ENCODE measurements at places on chromosomes 16 and 17.
A peak's percentile ranks its signal among the peaks of the same experiment; 100 is the strongest.

- DNase-seq = peak; percentile 34
Observed at GRCh38 chr16:67967958-67968399, 458 bp downstream of the SLC12A4 start.

DNA sequence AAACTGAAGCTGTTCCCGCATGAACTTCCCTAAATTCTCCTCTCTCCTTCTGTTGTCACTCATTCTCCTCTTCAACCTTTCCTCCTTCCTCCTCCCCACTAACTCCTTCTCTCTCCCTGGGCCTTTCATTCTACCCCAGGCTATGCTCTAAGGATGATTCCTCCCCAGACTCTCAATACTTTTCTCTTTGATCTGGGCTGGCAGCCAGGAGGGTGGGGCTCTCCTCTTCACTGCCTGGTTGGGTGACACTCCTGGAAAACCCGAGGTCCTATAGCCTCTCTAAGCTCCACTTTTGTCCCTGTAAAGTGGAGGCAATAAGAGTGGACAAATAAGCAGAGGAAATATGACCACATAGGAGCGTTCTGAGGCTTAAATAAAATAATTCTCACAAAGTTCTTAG is 46.2 kb downstream of the HSD17B2 start:
- DNase-seq = no peak

DNA sequence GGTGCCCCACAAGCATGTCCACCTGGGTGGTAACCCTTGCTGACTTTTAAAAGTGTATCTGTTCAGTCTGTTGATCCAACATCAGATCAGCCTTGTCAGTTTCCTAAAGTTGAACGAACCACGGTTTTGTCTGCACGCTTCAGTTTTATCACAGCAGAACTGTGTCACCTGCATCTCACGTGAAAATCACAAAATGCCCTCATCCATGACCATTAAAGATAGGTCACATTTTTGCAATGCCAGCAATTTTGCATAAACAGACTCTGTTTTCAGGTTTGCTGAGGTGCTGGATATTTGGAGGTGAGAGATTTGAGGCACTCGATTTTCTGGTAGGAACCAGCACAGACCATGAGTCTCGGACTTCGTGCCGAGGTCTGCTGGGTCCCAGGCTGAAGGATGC is 3.0 kb downstream of the METRNL start:
- DNase-seq = no peak

DNA sequence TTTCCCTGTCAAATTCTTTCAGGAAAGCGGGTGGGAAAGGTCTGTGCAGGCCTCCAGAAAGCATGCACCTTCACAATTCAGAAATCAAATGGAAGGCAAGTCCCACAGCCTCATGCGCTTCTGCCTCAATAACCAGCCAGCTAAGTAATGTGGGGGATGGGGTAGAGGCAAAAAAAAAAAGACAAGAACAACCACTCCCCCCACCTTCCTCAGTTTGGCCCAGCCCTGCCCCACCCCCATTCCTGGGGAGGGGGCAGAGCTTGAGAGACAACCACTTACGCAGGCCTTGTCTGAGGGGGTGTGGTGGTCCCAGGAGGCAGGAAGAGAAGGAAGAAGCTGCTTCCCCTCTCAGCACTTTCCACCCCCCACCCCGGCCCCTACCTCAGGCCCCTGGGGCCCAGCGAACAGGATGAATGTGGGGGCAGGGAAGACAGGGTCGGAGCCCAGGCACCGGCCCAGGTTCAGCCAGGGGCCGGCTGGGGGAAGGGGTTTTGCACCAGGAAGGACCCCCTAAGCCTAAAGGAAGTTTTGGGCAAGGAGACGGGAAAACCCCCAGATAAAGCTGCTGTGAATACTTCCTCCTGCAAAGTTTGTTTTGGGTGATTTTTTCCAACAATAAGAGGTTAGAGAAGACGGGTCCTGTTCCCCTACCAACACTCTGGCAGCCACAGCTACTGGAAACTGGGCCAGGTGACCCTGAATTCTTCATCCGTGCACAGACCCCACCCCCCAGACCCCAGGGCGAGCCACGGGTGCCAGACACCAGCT is 1.2 kb downstream of the JUP start:
- no peak for DNase-seq

- no peak for DNase-seq
Observed at GRCh38 chr17:63246344-63246743, 199.8 kb downstream of the CYB561 start.

- DNase-seq = no peak
Observed at GRCh38 chr16:79883494-79883893, 283.0 kb upstream of the MAF start.

DNA sequence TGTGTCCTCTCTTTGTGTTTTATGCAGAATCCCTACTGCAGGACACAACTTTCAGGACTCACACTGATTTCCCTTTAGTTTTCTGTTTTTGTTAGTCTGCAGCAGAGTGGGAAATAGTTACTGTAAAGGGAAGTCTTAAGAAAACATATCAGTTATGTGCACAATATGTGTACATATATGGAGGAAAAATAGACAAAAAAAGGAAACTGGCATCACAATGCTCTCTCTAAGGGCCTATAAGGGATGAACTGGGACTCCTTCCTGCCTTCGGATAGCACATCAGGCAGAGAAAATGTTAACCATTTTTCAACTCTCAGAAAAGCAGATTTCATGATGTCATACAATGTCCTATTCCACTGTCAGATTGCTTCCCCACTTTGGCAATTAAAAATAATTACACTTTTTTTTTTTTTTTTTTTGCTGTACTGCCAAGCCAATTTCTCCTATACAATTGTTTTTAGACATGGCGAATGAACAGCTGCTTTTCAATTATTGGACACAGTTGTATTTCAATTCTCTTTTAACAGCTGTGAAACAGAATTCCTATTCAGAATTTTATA is 112.5 kb upstream of the KCNJ16 start:
- no peak for DNase-seq

GRCh38 chr17:82915757-82916027 is 75.9 kb upstream of the ZNF750 start:
- no peak for DNase-seq

DNA sequence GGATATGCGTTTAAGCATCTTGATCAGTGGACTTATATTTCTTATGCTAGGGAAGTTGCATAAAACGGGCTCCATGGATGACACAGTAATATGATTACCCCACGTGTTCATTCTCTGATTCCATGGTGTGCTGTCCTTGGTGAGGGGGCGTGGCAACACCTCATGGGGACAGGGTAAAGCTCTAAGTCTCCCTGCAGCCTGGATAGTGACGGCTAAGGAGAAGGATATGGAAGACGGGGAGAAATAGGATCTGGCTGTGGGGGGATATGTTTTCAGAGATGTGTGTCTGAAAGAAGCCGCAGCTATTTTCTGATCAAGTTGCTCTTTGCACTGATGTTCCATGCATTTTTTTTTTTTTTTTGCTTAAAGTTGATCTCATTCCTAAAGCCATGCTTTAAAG is 84.3 kb downstream of the MARCHF10 start:
- DNase-seq = no peak

- no peak for DNase-seq
Observed at GRCh38 chr16:80938004-80938878, 68.4 kb downstream of the CMC2 start.

DNA sequence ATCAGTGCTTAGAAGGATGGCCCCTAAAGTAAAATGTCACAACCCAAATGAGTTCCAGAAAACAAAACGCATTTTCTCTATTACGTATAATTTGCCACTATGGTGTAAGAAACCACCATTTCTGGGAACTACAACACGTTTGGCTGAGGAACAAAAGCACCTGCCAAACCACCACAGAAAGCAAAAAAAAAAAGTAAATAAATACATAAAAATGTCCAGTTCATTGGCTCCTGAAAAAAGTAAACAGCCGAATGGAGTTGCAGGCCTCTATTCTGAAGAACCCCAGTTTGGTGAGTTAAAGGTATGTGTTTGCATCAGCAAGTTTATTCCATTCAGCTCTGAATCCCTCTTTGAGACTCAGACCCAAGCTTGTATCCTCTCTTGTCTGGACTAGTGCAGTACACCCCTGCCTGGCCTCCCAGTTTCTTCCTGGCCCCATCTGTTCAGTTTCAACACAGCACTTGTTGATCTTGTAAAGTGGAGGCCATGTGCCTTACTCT is 36.9 kb downstream of the ERN1 start:
- DNase-seq = no peak

DNA sequence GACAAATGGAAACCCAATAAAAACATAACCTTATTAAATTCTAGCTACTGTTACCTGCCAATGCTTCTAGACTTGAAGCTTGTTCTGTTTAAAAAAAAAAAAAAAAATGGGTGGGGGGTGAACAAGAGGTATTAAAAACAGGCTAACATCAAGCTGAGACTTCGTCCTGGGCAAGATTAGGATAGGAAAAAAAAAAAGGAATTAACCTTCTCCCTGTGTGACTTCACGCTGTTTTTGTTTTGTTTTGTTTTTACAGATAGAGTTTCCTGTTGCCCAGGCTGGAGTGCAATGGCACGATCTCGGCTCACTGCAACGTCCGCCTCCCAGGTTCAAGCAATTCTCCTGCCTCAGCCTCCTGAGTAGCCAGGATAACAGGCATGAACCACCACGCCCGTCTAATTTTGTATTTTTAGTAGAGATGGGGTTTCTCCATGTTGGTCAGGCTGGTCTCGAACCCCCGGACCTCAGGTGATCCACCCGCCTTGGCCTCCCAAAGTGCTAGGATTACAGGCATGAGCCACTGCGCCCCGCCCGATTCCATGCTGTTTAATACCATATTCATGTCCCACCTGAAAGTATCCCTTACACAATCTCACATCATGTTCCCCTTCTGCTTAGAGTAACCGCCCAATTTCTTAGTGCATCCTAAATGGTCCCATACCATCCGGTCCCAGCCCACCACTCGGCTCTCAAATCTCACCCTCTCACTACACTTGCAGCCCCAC is 2.2 kb downstream of the USP31 start:
- DNase-seq = no peak

DNA sequence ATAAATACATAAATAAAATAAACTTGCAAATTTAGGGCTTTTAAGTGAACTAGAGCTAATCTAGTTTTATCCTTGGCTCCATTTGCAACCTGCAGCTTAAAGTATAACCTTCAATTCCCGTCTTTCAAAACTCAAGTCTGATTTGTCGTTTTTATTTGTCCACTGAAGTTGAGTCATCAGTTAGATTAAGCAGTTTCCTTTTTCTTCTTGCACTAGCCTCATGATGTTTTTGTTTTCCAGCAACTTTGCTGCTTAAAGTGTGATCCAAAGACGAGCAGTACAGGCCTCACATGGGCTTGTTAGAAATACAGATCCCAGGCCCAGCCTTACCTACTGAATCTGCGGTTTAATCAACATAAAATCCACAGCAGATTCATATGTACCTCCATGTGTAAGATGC is 13.8 kb downstream of the ARSG start:
- DNase-seq = no peak

GRCh38 chr16:86970726-86971125 is 346.5 kb downstream of the C16orf95 start:
- DNase-seq = no peak

DNA sequence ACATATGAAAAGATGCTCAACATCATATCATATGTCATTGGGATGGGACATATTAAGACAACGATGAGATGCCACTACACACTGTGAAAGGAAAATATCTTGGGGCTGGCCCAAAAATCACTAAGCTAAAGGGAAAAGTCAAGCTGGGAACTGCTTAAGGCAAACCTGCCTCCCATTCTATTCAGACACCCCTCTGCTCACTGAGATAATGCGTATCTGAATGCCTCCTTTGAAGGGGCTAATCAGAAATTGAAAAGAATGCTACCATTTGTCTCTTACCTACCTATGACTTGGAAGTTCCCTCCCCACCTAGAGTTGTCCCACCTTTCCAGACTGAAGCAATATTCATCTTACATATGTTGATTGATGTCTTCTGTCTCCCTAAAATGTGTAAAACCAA is 11.2 kb upstream of the TRIM25 start:
- no peak for DNase-seq

DNA sequence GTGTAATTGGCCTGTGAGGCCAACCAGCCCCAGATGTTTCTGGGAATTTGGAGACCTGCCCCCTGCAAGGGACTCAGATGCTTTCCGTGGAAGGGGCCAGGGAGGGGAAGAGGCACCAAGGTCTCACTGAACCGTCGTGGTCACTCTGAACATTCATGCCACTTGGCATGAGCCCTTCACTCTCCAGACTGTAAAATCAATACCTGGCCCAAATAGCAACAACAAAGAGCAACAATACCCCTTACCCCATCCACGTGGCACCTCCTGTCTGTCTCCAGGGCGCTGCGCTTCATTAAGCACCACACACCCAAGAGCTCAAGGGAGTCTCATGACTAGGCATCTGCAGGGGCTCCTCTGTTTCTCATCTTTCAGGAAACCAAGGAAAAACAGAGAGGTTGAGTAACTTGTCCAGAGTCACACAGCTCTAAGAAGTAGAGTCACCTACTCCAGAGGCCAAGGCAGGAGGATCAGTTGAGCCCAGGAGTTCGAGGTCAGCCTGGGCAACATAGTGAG is 52.8 kb downstream of the SOCS1 start:
- DNase-seq = no peak

- DNase-seq = no peak
Observed at GRCh38 chr17:77442976-77443747, 302.4 kb downstream of the SEC14L1 start.

DNA sequence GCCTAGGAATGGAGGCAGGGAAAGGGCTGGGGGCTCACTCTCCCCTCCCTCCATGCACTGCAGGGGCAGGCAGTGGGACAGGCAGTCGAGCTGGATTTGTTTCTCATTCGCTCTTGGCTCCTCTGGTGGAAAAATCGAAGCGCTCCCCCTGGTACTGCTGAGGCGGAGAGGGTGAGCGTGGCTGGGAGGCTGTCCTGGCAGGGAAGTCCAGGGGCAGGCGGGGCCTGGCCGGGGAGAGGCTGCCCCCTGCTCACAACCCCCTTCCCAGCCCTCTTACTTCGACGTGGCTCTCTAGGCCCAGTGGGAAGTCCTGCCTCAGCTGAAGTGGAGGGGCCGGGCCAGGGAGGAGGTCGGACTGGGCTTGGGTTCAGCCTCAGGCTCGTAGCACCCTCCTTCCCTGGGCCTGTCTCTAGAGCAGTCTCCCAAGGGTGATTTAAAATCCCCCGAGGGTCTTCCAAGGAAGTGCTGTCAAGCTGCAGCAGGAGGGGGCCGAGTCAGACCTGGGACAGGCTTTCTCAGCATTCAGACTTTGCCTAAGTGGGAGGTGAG is 16.5 kb upstream of the TMEM92 start:
- DNase-seq = no peak

DNA sequence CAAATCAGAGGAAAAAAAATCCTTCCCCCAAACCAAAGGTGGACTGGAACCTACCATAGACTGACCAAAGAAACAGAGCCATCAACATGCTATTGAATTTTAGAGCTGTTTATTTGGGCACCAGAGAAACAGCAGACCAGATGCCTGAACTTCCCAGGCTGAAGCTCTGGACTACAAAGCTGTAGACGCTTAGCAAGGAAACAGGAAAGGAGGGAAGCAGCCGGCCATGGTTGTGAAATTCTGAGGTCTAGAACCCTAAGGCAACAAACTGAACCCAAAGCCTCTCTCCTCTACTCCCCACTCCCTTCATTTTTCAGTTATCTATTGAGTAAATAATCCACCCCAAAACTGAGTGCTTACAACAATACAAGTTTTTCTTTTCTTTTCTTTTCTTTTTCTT is 45.4 kb upstream of the MEIOC start:
- no peak for DNase-seq

GRCh38 chr16:27737513-27737912 is 187.6 kb downstream of the KATNIP start:
- DNase-seq = no peak

GRCh38 chr17:75118307-75118706 is 8.5 kb downstream of the ARMC7 start:
- DNase-seq = no peak

GRCh38 chr16:57680842-57681375 is 12.8 kb downstream of the ADGRG3 start:
- DNase-seq = no peak
